Activated T-cell treated with anti-CD3 and anti-CD28 coated beads, Interleukin-2, amount 50 U/mL, for 4 hours (primary cell): ENCODE measurements at places on chromosomes 3 and 15.
A peak's percentile ranks its signal among the peaks of the same experiment; 100 is the strongest.

GRCh38 chr3:16338999-16339398, 74.0 kb downstream of the OXNAD1 start:
- no peak for DNase-seq

GRCh38 chr3:115784739-115785536, 161.6 kb downstream of the GAP43 start:
- DNase-seq, result no peak

DNA sequence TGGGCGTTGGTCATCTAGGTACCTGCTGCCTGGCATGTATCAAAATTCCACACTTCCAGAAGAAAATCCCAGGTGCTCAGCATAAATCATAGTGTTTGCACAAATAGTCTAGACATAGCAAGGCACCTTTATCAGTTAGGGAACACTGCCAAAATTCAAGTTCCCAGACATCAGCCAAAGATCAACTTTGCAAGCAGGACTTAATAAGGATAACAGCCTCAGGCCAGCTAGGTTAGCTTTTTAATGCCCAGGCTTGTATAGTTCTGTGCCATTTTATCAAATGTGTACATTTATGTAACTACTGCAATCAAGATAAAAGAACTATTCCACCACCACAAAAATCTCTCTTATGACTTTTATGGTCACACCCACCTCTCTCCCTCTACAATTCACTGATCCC, 30.7 kb downstream of the DZIP3 start:
- DNase-seq, result no peak

DNA sequence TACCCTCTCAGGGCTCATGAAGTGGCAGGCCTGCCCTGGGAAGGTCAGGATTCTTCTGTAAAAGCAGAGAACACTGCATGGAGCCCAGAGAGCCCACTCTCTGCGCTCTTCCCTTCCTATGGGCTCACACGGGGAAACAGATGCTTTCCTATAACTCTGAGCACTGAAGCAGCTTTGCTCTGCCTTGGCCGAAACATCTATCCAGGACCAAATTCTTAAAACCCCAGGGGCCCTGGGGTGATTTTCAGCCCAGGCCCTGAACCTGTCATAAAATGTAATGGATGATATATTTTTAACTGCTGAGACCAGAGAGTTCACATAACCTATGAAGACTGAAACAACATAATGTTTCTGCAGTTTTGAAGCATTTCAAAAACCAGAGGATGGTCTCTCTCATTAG, 249.9 kb upstream of the CTDSPL start:
- no peak for DNase-seq

DNA sequence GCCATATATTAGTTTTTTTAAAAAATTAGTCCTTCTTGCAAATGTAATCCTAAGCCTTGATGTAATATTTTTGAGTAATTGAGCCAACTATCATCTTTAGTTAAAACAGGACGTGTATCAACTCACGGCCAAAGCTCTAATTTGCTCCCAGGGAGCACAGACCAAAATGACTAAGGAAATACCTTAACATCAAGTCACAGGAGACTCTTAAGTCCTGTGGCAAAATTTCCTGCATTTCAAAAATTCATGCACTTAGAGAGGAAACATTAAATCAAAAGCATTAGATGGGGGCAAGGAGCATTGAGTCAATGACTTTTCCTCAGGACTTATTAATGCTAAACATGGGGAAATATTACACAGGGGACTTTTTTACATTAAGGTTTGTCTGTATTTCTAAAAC, 276.0 kb downstream of the MFSD1 start:
- no peak for DNase-seq

- no peak for DNase-seq
Measured at GRCh38 chr3:82410366-82410765, 648.9 kb upstream of the GBE1 start.

DNA sequence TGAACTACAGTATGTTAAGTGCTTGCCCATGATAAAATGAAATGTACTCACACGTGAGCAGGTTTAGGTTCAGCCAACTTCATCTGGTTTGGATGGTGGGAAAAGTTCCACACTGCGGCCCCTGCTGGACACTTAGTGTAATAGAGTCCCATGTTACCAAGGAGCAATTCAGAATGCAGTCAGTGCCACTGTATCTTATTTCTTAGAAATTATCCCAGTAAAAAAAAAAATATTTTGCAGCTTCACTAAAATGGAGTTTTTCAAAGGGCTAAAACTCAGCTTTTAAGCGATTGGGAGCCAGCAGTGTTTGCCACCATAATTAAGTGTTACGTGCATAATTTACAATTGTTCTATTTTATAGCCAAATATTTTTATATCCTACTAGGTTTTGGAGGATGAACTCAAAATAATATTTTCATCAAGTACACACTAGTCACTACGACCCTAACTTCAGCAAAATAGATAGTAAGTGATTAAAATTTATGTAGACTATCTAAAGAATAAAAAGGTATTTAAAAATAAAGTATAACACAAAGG, 371.7 kb upstream of the GBE1 start:
- DNase-seq, result peak; percentile 9
